G401 (cell line): ENCODE measurements at places on chromosomes 7 and 10. TPM values are rescaled to one million over a fixed set of nuclear protein-coding genes. Genes with fewer than 3 reads are reported as not detected.

DNA sequence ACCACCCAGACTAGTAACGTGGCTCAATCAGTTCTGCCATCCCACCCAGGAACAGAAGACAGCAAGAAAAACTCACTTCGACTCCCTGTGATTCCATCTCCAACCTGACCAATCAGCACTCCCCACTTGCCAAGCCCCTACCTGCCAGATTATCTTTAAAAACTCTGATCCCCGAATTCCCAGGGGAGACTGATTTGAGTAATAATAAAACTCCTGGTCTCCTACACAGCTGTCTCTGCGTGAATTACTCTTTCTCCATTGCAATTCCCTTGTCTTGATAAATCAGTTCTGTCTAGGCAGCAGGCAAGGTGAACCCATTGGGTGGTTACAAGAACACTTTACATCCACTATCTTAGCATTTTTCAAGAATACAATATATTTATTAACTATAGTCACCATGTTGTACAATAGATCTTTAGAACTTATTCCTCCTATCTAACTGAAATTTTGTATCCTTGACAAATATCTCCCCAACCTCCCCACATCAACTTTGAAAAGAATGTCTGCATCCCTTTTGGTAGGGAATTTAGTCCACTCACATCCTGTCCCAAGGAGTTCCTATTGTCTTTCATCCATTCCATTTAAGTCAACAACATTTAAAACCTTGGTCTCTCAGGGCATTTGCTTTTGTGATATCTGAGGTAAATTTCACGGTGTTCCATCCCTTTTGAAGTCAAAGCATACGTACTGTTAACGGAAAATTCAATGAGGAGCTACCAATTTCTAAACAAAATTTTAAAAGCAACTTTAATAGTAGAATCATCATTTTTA, 163.7 kb downstream of the MACC1 start:
- no peak for DNase-seq

- no peak for DNase-seq
Measured at GRCh38 chr7:119397156-119397555, 875.8 kb upstream of the KCND2 start.

GRCh38 chr10:33183655-33184054, 150.8 kb downstream of the NRP1 start:
- no peak for DNase-seq

GRCh38 chr10:104680467-104681401, 39.6 kb downstream of the SORCS3 start:
- no peak for DNase-seq

DNA sequence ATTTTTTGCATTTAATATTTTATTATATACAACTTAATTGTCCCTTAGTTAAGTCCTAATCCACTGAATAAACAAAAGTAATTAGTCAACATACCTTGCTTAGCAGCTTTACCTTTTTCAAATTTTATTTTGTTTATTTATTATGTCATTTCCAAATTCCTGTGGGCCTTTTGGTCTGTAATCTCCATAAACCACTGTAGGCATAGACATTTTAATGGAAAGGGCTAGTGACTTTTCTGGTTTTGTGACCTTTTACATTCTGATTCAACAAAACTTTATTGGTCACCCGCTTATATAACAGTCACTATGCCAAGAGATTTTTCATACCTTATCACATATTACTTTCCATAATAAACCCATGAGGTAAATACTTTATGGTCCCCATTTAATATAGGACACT, 181.3 kb upstream of the PRPS1L1 start:
- DNase-seq, result no peak

DNA sequence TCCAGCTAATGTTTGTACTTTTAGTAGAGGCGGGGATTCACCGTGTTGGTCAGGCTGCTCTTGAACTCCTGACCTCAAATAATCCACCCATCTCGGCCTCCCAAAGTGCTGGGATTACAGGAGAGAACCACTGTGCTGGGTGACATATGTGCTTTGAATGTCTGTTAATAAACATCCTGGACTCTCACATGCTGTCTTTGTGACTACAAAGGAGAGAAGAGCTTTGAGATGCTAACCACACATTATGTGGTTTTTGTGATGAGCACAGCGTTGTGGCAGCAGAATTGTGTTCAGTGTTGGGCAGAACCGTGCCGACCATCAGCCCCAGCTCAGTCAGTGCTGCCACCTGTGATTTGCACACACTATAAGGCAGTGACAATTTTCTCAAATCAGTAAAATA, 500.1 kb upstream of the KLF6 start:
- no peak for DNase-seq

GRCh38 chr7:14000247-14000646, 10.8 kb upstream of the ETV1 start:
- no peak for DNase-seq

Gene FAM25G
- not detected in 2 replicates for total RNA-seq

Gene TMEM139
- not detected in 2 replicates for total RNA-seq

Gene SAP25
- not detected in 2 replicates for total RNA-seq
